ENCODE measurements at places on chromosomes 6 and 20.
A peak's percentile ranks its signal among the peaks of the same experiment; 100 is the strongest.

DNA sequence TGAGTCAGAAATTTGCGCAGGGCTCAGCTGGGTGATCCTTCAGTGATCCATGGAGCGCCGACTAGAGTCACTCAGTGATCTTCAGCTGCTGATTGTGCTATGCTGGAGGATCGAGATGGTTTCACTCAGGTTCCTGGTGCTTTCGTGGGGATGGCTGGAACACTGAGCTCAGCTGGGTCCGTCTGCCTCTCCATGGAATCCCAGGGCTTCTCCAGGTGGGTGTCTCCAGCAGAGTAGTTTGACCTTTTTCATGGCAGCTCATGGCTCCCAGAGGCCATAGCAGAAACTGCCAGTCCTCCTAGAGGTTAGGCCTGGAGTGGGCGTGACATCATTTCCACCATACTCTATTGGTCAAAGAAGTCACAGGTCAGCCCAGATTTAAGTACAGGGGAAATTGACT, 88.8 kb upstream of the SIRPA start:
- no peak for DNase-seq

- DNase-seq, result no peak
Measured at GRCh38 chr6:85186546-85187175, 263.2 kb upstream of the NT5E start.

DNA sequence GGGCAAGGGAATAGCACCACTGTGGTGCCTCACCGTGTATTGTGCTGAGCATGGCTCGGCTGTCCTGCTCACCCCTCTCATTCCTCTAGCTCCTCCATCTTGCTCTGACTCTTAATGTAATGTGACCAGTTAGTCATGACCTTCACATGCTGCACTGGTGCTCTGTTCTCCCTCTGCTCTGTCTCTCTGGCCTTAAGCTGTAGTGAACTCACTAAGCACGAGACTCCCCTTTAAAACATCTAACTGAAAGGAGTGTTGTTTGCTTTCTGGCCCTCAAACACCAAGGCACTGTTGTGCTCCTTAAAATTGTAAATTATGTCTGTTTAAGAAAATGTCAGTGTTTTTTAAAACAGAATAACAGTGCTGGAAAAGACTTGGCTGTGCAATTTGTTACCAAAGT, 140.4 kb downstream of the HDGFL1 start:
- no peak for DNase-seq

- no peak for DNase-seq
Measured at GRCh38 chr6:122490607-122491006, 19.0 kb upstream of the SERINC1 start.

DNA sequence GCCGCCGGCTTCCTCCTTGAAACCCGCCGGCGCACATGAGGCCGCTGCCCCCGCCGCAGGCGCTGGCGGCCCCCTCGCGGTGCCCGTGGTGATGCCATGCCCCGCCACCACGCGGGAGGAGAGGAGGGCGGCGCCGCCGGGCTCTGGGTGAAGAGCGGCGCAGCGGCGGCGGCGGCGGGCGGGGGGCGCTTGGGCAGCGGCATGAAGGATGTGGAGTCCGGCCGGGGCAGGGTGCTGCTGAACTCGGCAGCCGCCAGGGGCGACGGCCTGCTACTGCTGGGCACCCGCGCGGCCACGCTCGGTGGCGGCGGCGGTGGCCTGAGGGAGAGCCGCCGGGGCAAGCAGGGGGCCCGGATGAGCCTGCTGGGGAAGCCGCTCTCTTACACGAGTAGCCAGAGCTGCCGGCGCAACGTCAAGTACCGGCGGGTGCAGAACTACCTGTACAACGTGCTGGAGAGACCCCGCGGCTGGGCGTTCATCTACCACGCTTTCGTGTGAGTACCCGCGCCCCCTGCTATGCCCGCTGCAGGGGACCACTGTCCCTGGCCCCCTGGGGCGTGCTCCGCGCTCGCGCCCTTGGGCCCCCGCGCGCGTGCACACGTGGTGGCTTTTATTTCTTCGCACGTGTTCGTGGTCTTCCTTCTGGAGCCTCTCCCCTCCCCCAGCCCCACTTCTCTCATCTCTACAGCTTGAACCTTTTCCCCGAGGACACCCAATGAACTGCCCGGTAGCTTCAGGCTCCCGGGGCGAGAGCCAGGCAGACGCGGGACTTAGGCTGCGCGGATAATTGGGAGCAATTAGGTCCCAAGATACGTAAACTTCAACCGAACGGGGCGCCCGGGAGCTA, 453 bp downstream of the KCNQ5 start:
- DNase-seq, result peak; percentile 23

DNA sequence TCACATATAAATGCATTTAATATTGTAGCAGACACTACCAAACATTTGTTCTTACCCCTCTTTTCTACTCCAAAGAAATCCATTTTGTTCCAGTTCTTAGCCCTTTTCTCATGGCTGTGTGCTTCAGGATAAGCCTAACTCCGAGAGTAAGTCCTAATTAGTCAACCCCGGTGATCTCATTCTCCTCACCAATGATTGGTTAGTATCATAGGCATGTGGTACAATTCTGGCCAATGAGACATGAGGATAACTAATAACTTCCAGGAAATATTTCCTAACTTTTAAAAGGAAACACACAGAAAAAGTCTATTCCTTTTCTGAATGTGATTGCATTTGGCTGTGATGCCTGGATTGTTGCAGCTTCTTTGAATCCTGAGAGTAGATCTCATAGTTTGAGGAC, 116.0 kb downstream of the GPR63 start:
- DNase-seq, result no peak

DNA sequence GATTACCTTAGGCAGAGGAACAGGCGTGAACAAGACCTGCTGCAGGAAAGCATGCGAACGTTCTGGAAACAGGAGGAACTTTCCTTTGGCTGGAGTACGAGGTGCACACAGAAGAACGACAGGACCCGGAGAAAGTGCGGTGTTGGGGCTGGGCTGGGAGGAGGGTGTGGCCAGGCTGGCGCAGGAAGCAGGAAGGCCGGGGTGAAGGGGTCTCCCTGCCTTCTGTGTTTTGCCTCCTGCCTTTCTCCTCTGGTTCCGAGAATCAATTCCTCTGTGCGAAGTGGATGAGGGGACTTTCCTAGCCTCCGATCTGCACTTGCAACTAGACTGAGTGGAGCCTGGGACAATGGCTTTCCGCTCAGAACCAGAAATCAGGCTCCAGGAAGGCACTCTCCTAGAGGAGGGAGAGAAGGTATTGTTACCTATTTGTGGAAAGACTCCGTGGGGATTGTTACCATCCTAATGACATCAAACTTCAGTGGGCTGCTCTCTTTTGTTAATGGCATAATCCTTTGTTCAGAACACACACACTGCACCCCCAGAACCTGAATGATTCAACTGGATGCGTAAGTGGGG, 22.9 kb upstream of the PLEKHG1 start:
- no peak for DNase-seq

DNA sequence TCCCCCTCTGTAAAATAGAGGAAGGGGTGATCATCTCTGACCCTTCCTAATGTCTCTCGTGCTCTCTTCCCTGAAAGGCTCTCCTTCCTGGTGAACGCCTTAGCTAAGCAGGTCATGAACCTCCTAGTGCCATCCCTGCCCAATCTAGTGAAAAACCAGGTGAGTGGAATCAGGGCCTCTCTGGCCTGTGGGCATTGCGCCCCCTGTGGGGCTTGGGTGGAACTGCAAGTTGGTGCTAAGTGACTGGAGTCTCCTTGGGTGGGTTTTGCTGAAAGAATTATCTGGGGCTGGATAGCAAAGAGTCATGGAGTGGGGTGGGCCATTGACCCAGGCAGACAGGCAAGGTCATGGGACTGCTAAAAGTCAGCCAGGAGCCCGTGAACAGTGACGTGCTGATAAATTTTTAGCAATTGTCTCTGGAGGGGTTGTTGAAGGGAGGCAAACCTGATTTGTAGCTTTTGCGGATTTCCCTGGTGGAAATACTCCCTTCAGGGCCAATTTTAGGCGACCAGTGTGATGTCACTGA, 8.9 kb downstream of the BPIFB1 start:
- DNase-seq, result peak; percentile 59

DNA sequence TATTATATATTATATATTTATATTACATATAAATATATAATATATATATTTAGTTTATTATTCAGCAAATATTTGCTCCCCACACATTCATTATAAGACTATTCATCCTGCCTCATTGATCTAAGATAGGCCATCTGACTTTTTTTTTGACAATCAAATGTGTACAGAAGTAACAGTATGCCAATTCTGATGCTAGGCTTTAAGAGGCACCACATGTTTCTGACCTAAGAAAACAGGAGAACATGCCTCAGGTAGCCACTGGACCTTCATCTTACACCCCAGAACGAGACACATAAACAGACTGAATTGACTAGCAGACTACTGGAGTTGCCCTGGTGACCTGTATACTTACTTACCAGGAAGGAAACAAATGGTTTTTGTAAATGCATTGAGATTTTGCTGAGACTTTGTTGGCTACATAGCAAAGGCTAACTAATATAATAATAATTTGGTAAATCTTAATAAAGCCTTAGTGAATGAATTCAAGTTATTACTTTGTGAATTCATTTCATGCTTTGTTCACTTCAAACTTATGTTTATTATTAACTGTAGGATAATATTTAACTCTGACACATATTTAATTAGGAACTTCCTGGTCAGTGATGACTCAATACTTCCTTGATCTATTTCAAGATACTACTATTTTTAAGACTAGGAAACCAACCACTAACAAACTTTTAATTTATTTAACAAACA, 13.4 kb upstream of the MYO6 start:
- DNase-seq, result no peak

- no peak for DNase-seq
Measured at GRCh38 chr6:96164802-96165201, 149.0 kb downstream of the FUT9 start.

DNA sequence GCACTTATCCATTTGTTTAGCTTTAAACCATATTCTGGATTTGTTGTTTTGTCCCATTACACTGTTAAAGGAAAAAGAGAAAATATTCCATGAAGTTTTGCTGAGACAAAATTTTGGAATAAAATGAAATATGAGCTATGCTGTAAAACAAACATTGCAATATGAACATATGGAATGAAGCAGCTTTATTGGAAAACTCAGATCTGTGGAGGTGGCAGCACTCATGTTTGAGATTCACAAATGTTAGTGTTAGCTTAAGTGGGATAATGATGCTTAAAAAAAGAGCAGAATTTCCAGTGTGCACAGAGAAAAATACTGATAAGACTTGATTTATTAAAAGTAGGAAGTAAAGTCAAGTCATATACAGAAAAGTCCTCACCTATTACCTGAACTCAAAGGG, 196.2 kb downstream of the BCKDHB start:
- no peak for DNase-seq

- no peak for DNase-seq
Measured at GRCh38 chr6:36133912-36134311, 3.6 kb downstream of the MAPK13 start.

DNA sequence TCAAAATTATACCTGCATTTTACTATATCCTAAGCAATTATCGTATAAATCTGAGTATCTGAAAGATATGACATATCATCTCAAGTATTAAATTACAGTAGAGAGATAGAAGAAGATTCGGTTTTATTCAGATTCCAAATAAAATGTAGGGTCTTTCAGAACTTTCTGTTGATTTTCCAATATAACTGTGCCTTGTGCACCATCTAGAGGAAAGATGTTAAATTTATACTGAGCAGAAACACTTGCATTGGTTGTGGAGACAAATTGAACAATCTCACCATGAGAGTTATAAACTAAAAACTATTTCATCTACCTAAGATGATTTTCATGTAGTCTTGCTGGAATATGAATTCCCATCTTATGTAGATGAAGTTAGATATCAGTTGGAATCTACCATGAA, 26.8 kb upstream of the HSF2 start:
- DNase-seq, result no peak

DNA sequence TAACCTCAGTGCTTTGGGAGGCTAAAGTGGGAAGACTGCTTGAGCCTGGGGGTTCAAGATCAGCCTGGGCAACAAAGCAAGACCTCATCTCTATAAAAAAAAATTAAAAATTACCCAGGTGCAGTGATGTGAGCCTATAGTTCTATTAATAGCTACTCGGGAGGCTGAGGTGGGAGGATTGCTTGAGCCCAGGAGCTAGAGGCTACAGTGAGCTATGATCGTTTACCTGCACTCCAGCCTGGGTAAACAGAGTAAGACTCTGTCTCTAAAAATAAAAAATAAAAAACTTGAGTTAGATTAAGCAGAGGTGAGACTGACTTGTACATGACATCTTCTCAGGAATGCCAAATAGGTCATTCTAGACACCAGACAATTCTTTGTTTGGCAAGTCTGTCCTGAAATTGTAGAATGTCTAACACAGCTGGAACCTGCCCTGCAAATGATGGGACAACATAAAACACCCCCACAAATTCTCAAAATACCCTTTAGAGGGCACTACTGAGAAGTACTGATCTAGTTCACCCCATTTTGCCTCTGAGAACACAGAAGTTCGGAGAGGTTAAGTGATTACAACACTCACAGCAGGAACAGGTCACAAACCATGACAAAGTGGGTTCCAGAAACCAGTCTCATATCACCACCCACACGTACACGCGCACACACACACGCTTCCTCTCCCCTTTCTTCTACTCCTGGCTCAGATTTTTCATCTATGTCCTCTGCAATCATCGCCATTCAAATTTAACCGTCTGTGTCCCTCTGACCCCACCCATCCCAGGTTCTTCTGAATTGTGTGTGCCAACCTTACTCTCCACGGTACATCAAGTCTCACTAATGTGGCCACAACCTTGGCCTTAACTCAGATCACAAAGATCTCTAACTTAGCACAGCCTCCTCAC, 38.3 kb downstream of the ARHGAP18 start:
- peak; percentile 11 for DNase-seq

- no peak for DNase-seq
Measured at GRCh38 chr6:16060039-16060438, 68.8 kb upstream of the MYLIP start.

DNA sequence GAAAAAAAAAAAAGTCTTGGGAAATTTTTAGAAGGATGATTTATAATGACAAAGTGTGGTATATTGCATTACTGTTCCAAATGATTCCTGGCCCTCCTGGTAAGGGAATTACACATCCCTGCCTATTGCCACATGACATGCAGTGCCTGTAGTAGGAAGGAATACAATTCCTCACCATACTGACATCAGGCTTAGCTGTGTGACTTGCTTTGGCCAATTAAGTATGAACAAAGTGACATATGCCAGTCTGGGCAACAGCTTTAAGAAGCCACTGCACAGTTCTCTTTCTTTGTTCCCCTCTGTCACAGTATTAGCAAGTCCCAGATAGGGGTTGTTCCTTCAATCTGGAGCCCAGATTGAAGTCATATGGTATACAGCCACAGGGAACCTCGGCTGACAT, 100.5 kb downstream of the KIF13A start:
- no peak for DNase-seq

DNA sequence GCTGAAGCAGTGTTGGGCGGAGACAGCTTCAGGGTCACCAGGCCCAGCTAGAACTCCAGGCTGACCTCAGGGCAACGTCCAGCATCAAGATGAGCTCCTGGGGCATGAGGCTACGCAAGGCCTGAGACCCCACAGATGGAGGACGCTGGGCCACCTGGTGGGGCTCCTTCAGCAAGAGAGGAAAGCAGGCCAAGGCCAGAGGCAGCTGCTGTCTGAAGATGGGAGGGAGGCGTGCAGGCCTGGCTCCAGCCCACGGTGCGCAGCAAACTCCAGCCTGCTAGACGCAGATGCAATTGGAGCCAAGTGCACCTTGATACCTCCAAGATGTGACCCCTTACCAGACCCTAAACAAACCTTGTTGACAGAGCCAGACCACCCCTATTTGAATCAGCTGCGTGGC, 220.9 kb upstream of the RREB1 start:
- DNase-seq, result no peak
